ENCODE measurements at places on chromosomes 5 and 9.

GRCh38 chr5:75525344-75525743 is 13.7 kb downstream of the POLK start:
- no peak for DNase-seq

GRCh38 chr5:76224898-76225297 is 141.7 kb downstream of the SV2C start:
- no peak for DNase-seq

DNA sequence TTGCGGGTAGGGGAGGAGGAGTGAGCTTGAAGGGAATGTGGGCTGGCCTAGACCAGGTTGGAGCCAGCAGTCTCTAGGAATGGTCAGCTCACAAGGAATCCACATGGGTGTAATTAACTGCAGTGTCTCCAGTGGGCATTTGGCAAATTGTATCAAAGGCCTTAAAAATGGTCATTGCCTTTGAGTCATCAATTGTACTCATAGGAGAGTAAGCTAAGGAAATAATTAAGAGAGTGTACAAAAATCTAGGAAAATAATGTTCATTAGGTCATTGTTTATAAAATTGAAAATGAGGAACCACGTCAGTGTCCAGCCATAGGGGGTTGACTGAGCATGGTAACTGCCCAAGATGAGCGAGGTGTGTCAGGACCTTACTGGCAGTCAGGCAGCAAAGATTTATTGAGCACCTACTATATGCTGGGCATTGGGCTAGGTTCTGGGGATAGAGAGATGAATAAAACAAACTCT is 29.8 kb upstream of the RPL26L1 start:
- DNase-seq = no peak

DNA sequence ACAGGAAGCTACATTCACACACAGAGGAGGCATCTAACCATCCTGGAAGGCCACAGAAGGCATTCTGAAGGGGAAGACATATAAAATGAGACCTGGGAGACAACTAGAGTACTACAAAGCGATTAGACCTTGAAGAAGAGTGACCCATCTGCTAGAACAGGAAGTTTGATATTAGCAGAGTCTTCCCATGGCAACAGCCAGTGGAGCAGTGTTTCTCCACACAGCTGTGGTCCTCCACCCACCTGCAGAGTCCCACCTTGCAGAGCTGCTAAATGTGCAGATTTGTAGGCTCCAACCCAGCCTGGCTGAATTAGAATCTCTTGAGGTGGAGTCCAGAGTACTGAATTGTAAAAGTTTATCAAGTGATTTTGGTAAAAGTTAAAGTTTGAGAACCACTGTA is 267.0 kb downstream of the CETN3 start:
- no peak for DNase-seq

DNA sequence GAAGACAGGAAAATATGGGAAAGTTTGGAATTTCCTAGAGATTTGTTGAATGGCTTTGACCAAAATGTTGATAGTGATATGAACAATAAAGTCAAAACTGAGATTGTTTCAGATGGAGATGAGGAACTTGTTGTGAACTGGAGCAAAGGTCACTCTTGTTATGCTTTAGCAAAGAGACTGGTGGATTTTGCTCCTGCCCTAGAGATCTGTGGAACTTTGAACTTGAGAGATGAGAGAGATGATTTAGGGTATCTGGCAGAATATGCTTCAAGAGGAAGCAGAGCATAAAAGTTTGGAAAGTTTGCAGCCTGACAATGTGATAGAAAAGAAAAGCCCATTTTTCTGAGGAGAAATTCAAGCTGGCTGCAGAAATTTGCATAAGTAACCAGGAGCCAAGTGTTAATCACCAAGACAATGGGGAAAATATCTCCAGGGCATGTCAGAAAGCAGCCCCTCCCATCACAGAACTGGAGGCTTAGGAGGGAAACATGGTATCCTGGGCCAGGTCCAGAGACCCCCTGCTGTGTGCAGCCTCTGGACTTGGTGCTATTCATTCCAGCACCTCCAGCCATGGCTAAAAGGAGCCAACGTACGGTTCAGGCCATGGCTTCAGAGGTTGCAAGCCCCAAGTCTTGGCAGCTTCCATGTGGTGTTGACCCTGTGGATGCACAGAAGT is 114.3 kb upstream of the STARD4 start:
- no peak for DNase-seq

GRCh38 chr9:121871431-121872025 is 220.1 kb downstream of the DAB2IP start:
- DNase-seq = no peak

DNA sequence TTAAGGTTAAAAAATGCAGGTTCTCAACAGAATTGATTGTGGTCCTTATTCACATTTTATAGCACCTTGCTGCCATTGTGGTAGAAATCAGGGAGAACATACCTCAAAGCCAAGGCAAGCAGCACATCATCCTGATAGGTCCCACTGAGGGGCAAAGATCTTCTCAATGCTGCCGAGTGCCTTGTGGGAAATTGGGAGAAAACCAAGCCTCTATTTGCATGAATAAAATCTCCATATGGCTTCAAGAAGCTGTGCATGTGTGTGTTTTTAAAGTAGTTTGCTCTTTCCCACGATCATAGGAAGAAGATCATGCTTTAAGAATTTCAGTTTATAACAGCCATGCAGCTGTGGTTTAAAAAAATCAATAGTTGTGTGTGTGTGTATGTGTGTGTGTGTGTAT is 216.9 kb upstream of the FBXL7 start:
- no peak for DNase-seq

- DNase-seq = no peak
These were observed 83.4 kb upstream of the DMRT1 start for GRCh38 chr9:758146-758545.

GRCh38 chr5:172164769-172165212 is 23.2 kb downstream of the STK10 start:
- no peak for DNase-seq

- no peak for DNase-seq
These were observed 349.0 kb downstream of the BRINP1 start for GRCh38 chr9:119020284-119020683.

DNA sequence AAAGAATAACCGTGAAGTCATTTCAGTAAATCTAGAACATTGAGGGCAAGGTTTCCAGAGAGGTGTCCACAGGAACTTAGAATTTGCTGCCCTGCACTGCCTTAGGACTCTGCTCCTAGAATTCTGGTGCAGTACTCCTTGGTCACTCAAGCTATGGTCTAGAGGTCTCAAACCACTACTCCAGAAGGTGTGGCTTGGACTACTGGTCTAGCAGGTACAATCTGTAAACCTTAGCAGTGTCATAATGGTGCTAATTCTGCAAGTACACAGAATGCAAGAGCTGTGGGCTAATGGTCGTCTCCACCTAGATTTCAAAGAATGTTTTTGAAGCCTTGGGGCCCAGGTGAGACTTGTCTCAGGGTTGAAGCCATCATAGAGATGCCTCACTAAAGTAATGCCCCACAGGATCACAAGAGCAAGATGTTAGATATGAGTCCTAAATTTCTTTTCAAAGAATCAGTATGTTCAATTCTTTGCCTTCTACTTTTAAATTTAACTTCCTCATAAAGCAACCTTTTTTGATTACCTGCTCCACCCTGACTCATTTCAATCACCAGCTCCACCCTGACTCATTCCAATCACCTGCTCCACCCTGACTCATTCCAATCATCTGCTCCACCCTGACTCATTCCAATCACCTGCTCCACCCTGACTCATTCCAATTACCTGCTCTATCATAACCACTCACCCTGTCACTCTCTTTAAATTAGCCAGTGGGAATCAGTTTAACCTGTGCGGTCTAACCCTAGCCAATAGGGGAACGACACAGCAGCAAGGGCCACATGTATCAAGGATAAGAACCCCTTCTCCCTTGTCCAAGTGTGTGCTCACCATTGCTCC is 1111.8 kb upstream of the ACO1 start:
- DNase-seq = peak; percentile 25

DNA sequence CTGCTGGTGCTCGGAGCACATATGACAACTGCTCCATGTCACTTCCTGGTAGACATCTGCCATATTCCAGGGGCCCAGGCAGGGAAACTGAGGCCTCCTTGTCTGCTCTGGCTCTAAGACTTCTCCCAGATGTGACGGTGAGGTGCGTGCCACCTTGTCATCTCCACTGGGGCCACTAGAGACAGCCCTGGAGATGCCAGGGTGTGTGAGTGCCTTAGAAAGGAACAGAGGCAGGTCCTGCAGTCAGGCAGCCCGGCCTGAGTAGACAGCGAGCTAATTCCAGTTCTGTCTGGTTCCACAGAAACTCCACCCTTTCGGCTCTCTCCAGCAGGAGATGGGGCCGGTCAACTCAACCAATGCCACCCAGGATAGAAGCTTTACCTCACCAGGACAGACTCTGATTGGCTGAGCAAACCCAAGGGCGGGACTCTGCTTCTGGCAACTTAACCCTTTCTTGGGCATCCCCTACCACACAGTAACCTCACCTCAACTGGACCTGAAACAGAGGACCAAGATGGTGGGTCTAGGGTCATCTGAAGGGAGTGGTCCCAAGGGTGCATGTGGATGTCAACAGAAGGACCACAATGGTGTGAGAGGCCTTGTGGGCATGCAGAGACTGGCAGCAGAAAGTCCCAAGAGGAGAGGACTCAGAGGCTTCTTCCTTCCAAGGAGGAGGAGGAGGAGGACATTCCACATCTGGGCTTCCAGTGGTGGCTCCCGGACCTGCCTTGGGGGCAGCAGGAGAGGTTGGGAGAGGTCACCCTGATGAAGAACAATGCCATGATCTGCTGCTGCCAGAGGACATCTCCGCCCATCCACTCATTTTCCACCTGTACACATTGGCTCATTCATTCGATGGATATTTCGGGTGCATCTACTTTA is 77.7 kb downstream of the RGS3 start:
- no peak for DNase-seq

DNA sequence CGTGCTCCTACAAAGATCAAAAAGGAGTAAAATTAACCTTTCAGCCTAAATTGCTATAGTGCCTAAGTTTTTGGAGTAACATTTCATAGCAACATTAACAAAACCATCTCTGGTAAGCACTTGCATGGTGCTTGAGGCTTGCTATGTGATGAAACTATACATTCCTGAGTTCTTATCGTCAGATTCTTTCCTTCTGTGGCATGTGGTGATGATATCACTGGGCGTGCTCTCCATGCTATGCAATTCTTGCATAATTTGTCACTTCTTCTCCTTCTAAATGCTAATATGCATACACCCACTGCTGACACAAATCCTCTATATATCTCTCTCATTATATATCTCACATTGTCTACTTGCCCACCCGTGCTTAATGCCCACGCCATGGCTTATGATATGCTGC is 2019.9 kb downstream of the MAT2B start:
- DNase-seq = peak; percentile 81

- no peak for DNase-seq
These were observed 141.9 kb upstream of the EFNA5 start for GRCh38 chr5:107812570-107813141.

GRCh38 chr5:125005266-125005665 is 258.8 kb upstream of the ZNF608 start:
- peak; percentile 40 for DNase-seq

DNA sequence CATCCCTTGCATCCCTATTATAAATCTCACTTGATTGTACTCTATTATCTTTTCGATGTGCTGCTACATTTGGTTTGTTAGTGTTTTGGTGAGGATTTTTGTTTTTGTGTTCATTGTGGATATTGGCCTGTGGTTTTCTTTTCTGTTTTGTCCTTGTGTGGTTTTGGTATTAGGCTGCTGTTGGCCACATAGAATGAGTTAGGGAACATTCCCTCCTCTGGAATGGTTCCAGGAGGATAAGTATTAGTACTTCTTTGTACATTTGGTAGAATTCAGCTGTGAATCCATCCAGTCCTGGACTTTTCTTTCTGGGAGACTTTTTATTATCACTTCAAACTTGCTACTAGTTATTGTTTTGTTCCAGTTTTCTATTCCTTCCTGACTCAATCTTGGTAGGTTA is 287.2 kb downstream of the CWC27 start:
- DNase-seq = no peak

DNA sequence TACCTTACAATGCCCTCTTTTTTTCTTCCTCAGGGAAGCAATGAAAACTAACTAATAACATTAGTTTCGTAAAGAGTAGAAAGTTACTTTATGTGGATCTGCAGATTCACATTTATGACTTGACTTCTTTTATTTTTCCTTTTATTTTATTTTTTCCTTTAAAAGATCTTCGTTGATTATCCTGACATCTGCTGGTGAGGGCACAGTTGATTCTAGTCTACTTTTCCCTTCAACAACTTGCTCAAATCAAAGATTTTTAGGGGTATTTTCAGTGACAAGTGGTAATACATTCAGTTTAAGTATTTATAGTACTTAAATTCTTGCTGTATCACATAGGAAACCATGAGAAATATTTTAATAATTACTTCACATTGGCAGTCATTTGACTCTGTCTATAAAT is 4.9 kb downstream of the EDIL3 start:
- DNase-seq = no peak

- DNase-seq = no peak
These were observed 242.3 kb downstream of the EBF1 start for GRCh38 chr5:158857371-158857770.

DNA sequence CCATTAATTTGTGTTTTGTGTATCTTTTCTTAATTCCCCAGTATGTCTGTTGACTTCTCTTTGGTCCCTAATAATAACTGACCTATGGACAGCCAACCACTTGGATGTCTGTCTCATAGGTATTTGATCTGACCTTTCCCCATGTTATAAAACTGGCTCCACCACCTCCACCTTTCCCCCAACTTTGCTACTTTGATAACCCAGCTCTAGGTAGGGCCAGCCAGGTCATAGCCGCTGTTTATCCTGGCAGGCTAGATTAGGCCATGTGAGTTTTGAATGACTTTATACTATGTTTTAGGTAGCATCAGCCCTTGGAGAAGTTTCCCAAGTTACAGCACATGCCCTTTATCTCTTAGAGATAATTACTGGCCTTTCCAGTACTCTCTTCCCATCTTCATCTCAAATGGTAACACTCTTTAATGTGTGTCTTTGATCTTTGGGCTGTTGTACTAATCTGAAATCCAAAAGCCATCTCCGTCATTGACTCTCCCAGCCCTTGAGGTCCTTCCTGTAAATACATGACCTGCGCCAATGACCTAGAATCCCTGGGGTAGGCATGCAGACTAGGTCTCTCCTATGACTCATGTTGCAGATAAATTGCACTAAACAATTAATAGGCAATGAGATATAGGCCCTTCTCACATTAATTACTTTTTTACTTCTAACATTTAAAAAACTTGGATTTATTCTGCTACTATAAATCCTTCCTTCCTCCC is 152.6 kb downstream of the CD180 start:
- DNase-seq = no peak

DNA sequence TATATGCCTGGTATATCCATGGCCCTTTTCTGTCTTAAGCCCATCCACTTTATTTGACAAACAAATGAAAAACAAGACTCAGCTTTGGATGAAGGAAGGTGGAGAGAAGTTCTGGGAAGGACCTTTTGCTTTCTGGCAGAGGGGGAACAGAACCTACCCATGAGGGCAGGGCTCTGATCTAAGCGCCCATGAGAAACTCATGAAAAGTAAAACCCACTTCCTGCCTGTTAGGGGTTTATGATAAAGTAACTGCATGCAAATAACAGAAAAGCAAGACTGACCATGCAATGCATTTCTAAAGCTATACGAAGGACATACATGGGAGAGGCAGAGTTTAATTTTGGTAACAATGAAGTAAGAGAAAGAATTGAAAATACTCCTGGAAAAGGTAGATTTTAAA is 181.9 kb upstream of the ADRA1B start:
- DNase-seq = no peak

- DNase-seq = no peak
These were observed 63.3 kb downstream of the CARTPT start for GRCh38 chr5:71782393-71782770.

Data from retinal pigment epithelial cell (primary cell).